CMK (cell line): ENCODE measurements at places on chromosomes 7 and 10.

DNA sequence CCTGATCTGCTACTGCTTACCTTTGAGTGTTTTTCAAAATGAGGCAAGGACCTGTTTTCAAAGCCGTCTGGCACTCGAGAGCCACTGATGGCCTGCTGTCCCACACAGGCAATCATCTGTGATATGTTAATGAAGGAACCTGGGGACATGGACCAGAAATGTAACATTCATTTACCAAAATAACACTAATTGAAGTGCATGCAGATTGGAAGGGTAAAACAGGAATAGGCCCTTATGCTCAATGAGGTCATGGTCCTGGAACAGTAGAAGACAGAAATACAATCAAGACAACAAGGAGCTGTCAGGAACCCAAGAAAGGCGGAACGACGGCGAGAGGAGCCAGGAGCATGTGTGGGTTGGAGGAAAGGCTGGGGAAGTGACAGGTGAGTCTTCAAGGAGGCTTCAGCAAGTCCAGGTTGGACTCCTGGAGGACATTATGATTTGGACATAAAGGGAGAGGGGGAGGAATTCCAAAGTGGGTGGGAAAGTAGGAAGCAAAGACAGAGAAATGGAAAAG lies 28.3 kb downstream of the POLR3A start:
- no peak for DNase-seq

- no peak for DNase-seq
Observed at GRCh38 chr7:143382126-143382790, 1.1 kb downstream of the ZYX start.

DNA sequence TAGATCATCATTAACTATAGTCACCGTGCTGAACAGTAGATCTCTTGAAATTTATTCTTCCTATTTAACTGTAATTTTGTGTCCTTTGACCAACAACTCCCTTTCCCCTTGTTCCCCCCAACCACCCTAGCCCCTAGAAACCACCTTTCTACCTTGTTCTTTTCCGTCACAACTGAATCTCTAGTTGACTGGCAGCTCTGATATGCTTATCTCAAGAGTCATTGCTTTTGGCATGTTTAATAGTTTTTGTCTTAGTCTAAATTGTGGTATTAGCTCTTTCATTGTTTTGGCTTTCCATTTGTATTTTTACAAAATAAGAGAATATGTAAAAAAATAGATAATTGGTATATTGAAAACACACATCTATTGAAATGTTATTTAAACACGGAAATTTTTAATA lies 1.8 kb downstream of the GNAT3 start:
- DNase-seq = no peak

- DNase-seq = no peak
Observed at GRCh38 chr7:63112764-63113712, 885.6 kb upstream of the ZNF722 start.

DNA sequence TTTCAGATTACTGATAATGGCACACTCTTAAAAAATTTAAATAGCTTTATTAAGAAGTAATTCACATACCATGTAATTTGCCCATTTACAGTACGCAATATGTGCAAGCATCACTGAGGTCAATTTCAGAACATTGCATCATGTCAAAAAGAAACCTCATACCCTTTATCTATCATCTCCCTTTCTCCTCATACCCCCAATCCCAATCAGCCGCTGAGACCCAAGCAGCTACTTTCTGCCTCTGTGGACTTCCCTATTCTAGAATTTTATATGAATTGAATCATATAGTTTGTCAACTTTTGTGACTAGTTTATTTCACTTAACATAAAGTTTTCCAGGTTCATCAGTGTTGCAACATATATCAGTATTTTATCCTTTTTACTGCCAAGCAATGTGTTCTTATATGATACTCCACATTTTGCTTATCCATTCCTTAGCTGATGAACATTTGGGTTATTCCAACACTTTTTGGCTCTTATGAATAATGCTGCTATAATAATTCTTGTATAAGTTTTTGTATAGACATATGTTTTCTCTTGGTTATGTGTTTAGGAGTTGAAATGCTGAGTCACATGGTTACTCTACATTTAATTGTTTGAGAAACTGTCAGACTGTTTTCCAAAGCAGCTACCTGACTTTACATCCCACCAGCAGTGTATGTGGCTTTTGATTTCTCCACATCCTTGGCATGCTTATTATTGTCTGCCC lies 26.9 kb upstream of the TPK1 start:
- no peak for DNase-seq
